NCI-H510A (cell line): ENCODE measurements at places on chromosomes 3 and 15.

DNA sequence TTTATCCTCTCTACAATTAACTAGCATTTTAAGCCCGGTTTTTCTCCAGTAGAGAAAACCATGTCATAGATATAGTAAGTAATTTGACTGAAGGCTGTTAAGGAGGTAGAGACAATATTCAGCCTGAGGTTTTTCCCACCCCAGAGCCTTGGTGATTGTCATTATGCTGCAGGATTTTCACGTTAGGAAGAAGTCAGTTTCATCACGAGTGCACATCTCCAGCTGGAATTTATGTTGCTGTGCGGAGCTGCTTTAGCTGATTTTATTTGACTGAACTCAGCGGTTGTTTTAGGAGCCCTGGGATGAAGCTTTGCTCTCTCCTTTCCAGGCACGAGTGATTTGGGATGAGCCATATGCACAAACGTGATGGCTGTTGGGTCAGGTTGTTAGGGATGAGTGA lies 271.3 kb upstream of the RGMA start:
- DNase-seq: no peak

DNA sequence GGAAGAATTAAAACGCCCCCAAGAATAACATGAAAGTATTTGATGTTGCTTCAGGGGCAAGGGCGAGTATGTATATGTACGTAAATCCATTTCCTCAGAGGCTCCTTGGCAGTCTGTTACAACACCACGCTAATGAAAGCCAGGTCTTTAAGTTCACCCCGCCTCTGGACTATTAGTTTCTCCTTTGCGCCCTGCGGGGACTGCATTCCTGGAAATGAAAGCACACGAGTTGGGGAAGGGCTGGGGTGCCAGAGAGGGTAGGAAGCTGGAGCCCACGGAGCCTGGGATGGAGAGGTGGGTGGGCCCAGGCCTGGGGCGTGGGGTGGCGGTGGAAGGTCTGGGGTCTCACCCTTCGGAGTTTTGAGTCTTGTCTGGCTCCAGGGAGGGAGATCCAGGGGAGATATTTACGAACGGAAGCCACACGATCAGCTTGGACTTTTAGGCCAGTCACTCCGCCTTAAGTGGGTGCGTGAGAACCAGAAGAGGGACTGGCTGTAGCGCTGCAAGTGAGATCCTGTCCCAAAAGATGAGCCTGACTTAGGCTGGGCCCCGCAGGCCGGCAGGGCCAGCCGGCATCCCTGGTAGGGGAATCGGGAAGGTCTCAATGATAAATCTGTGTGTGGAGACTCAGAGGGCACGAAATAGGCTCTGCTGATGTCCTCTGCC lies 1.6 kb upstream of the PLCL2 start:
- DNase-seq: no peak

DNA sequence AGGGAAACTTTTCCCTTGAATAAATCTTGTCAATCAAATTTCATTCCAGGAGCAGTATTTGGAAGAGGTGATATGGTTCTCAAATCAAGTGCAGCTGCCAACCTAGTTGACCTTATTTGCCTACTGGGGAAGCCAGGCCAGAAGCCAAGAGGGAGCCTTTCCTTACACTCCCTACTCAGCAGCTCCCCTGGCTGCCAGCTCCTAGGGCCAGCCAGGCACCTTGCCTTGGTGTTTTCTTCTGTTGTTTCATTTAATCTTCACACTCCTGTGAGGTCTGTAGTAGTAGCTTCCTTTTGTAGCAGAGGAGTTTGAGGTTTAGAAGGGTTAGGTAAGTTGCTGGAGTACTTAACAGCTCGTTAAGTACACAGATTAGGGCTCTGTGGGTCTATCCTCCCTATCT lies 22.6 kb downstream of the MKRN2OS start:
- DNase-seq: no peak

DNA sequence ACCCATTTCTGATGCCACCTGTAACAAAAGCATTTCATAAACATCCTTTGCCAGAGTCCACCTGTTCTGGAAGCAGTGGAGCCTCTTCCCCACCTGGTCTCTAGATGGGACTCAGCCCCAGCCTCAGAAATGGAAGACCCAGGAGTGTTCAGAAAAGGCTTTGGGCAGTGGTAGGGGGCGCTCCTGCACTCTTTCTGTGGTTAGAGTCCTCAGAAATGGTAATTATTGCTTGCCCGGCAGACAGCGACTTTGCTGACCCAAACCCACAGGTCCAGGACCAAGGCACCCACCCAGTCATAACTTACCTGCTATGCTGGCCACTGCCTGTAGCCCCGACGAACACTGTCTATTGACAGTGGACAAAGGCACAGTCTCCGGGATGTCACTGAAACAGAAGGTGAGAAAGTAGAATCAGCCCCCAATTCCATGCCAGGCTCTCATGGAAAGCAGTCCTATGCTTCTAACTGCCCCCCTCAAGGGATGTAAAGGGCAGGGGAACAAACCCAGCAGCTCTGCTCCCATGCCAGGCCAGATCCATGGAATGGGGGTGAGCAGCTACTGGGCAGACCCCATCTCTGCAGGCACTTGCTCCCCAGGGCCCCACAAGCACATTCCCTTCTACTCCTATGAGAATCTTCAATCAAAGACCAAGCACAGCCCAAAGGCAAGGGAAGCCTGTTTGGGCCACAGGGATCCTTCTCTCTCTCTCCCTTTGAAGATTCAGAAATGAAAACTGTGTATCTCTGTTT lies 5.1 kb downstream of the ACAA1 start:
- no peak for DNase-seq
